ENCODE measurements at places on chromosomes 12 and 14. TPM values are rescaled to one million over a fixed set of nuclear protein-coding genes. Genes with fewer than 3 reads are reported as not detected.

- no peak for DNase-seq
- H3K4me1 ChIP-seq, result no peaks in the 10 kb centered on the region
- no peaks in the 10 kb centered on the region for H3K36me3 ChIP-seq
- no peak overlapping the region for H3K27ac ChIP-seq
- H3K27me3 ChIP-seq, result no peaks in the 10 kb centered on the region
Measured at GRCh38 chr12:126248871-126249403, 1183.7 kb downstream of the AACS start.

DNA sequence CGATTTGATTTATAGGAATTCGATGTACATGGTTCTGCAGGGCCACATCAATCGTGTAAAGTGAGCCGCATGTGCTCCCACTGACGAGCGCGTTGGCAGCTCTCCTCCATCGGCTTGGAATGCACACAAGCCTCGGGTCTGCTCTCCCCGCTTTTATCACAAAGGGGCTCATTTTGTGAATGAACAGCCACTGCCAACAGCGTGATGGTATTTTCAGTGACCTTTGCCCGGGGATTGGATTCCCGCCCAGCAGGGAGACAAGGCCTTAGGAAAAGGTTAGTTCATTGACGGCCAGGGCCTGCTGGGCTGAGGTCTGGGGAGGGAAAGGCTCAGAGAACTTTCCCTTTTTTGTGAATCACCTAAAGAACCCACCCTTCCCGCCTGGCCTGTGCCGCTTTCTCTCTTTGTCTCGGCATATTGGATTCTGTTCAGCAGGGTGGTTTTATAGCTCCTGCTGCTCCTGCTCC is 232.1 kb downstream of the MSRB3 start:
- DNase-seq, result no peak
- H3K36me3 ChIP-seq, result no peaks in the 10 kb centered on the region
- H3K27ac ChIP-seq, result no peak overlapping the region
- H3K4me1 ChIP-seq, result no peaks in the 10 kb centered on the region

GRCh38 chr12:4794491-4794890 is 74.3 kb downstream of the GALNT8 start:
- H3K4me3 ChIP-seq, result no peak overlapping the region
- no peaks in the 10 kb centered on the region for H3K4me1 ChIP-seq
- no peak for DNase-seq
- no peaks in the 10 kb centered on the region for H3K36me3 ChIP-seq
- no peaks in the 10 kb centered on the region for H3K27me3 ChIP-seq

Gene FSCB
- total RNA-seq, result not detected

DNA sequence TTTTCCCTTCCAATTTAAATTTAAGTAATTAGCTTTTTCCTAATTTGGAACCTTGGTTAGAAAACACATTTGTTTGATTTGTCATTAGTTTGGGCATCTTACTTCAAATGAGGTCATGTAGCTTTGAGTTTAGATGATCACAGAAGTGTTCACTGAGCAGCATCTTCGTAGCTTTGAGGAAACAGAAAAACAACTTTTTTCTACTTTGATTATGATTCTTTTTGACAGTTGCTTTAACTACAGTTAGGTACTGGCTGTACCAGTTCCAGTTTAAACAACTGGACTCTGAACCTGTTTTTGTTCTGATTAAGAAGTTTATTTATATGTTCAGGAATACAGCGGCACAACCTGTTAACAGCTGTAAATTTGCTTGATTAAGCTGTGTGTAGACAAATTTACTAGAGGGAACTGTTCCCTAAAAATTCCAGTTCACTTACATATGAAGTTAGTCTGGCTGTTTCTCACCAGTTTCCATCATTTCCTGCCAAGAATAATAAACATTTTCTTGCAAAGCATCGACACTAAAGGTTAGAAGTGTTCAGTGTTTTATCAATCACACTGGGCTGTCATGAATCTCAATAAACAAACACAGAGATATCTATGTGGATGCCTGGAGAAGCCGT is 191.9 kb downstream of the RAD51B start:
- H3K4me1 ChIP-seq, result no peaks in the 10 kb centered on the region
- H3K27me3 ChIP-seq, result no peaks in the 10 kb centered on the region
- H3K36me3 ChIP-seq, result no peaks in the 10 kb centered on the region
- H3K4me3 ChIP-seq, result no peak overlapping the region
- no peak for DNase-seq

Gene KCNC2
- not detected for total RNA-seq

DNA sequence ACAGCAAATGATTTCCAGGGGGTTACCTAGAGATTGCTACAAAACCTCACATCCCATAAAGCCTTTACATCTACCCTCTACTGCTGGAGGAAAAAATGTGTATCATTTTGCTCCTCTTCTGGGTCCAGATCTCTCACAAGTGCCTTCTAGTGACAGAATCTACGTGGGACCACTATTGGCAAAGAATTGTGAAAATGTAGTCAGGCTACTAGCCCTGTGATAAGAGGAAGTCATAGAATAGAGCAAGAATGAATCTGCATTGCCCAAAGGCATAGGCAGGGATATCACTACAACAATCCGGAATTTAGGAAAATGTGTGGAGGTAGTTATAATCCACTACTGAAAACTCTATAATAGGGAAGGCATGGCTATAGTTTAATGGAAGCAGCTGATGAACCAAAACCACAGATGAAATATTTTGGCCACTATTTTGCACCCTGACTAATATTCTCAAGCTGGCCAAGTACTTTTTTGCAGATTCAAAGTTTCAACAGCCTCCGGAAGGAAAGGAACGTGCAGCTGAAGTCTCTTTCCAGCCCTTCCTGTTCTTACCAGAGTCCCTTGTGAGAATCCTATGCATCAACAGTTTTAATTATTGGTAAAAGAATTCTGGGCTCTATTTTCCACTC is 176.8 kb downstream of the PHLDA1 start:
- H3K27me3 ChIP-seq, result no peaks in the 10 kb centered on the region
- H3K36me3 ChIP-seq, result no peaks in the 10 kb centered on the region
- H3K27ac ChIP-seq, result no peak overlapping the region
- no peaks in the 10 kb centered on the region for H3K4me1 ChIP-seq
- DNase-seq, result no peak

GRCh38 chr12:106646472-106646871 is 63.7 kb downstream of the RFX4 start:
- no peaks in the 10 kb centered on the region for H3K4me1 ChIP-seq
- peaks cover 8% of the 10 kb centered on the region for H3K27me3 ChIP-seq
- H3K36me3 ChIP-seq, result no peaks in the 10 kb centered on the region
- no peak for DNase-seq

DNA sequence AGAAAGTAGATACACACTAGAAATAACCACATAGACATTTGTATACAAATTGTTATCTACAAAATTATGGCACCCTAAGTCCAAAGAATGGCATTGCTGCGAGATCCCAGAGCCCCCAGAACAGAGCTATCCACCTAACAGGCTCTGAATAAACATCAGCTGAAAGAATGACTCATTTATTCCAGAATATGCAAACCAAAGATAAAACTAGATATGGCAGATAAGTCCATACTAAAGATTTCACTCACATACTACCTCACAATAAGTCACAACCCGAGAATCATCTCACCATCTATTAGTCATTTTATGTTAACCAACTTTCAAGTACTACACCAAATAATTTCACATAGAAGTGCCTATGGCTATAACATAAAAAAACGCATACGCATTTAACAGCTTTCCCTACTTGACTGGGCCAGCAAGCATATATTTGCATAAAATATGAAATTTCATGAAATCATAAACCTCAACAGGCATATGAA is 5.6 kb downstream of the CNIH1 start:
- peaks cover 7% of the 10 kb centered on the region for H3K36me3 ChIP-seq
- DNase-seq, result peak; percentile 6
- peaks cover 9% of the 10 kb centered on the region for H3K4me1 ChIP-seq
- no peak overlapping the region for H3K4me3 ChIP-seq
- H3K27ac ChIP-seq, result no peak overlapping the region

DNA sequence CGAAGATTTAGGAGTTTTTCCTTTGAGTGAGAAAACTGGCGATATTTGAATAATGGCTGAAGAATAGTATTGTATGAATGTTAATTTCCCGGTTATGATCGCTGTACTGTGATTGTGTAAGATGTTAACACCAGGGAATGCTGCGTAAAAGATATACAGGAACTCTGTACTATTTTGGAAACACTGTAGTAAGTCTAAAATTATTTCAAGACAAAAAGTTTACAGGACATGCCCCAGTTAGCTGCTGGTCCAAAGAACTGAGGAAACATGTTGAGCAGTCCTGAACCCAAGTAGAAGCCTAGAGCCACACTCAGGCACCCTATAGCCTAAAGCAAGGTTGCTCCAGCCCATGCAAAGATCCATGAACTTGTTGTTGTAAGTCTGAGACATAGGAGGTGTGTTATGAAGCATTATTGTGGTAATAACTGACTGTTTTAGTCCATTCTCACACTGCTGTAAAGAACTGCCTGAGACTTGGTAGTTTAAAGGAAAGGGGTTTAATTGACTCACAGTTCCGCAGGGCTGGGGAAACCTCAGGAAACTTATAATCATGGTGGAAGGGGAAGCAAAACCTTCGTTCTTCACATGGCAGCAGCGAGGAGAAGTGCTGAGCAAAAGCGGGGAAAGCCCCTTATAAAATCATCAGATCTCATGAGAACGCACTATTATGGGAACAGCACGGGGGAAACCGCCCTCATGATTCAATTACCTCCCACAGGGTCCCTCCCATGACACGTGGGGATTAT is 99.8 kb upstream of the RESF1 start:
- no peak for DNase-seq
- H3K4me1 ChIP-seq, result no peaks in the 10 kb centered on the region
- no peak overlapping the region for H3K27ac ChIP-seq
- no peaks in the 10 kb centered on the region for H3K27me3 ChIP-seq
- no peaks in the 10 kb centered on the region for H3K36me3 ChIP-seq

- H3K27me3 ChIP-seq, result no peaks in the 10 kb centered on the region
- no peaks in the 10 kb centered on the region for H3K4me1 ChIP-seq
- no peak overlapping the region for H3K4me3 ChIP-seq
- no peaks in the 10 kb centered on the region for H3K36me3 ChIP-seq
- DNase-seq, result no peak
- H3K27ac ChIP-seq, result no peak overlapping the region
Measured at GRCh38 chr12:58009405-58010195, 68.2 kb downstream of the ATP23 start.

DNA sequence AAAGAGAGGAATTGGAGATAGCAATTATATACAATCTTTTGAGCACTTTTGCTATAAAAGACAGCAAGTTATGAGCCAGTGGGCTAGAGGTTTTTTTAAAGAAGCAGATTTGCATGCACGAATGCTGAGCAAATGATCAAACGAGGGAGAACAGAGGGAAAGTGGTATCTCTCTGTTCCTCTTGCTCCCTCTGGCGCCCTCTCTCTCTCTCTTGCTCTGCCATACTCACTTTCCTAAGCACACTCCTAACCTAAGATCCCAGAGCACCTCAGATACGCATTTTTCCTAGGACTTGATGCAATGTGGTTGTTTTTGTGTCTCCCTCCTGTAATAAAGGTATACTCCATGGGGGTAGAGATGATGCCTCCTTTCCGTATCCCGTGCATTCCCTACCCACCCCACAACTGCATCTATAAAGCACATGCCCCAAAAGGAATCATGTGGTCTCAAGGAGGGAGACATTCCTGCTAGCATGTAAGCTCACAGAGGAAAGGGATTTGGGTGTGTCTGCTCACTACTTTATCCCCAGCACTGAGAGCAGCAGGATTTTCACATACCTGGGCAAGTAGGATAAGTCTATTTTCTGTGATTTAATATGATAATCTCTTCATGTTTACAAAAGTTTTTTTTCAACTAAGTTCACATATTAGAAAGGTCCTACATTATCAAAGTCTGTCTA is 270.2 kb downstream of the SSPN start:
- H3K4me3 ChIP-seq, result no peak overlapping the region
- H3K4me1 ChIP-seq, result peaks cover 16% of the 10 kb centered on the region
- no peak for DNase-seq
- H3K27me3 ChIP-seq, result no peaks in the 10 kb centered on the region
- no peak overlapping the region for H3K27ac ChIP-seq

- H3K27me3 ChIP-seq, result no peaks in the 10 kb centered on the region
- H3K4me3 ChIP-seq, result no peak overlapping the region
- H3K4me1 ChIP-seq, result no peaks in the 10 kb centered on the region
- no peaks in the 10 kb centered on the region for H3K36me3 ChIP-seq
- no peak overlapping the region for H3K27ac ChIP-seq
- no peak for DNase-seq
Measured at GRCh38 chr12:10012630-10013330, 2.4 kb downstream of the CLEC12B start.

GRCh38 chr12:46944771-46945170 is 119.0 kb upstream of the SLC38A4 start:
- H3K27ac ChIP-seq, result no peak overlapping the region
- H3K36me3 ChIP-seq, result no peaks in the 10 kb centered on the region
- H3K4me3 ChIP-seq, result no peak overlapping the region
- H3K4me1 ChIP-seq, result no peaks in the 10 kb centered on the region

DNA sequence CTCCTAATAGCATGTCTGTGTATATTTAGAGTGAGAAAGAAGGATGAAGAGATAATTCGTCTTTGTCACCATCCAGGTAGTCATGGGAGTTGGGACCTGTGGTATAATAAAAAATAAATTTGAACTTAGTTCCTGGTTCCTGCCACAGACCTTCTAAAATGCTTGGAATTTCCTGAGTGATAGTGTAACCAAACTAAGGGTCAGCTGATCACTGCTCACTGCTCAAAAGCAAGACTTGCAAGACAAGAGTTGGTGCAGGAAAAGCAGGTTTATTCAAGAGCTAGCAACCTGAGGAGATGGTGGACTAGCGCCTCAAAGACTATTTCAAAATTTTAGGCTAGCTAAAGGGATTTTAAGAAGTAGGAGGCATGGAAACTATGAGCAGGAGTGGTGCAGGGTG is 19.1 kb downstream of the ANG start:
- DNase-seq, result no peak
- no peak overlapping the region for H3K4me3 ChIP-seq
- H3K4me1 ChIP-seq, result no peaks in the 10 kb centered on the region
- no peaks in the 10 kb centered on the region for H3K36me3 ChIP-seq
- H3K27ac ChIP-seq, result no peak overlapping the region

DNA sequence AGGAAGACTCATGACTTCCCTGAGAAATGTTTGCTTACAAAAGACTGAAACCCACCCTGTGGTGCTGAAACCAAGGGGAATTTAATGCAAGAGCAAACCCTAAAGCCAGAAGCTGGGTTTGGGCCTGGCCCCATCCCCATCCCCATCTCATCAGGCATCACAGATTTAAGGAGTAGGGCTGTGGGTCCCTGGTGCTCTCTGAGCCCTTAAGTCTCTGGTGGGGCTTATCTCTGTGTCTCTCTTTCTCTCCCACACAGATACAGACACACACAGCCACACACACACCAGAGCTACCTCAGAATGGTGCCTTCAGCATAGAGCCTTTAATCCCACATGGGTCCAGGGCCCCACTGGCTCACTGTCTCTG is 237.1 kb downstream of the SLC41A2 start:
- H3K27ac ChIP-seq, result no peak overlapping the region
- no peaks in the 10 kb centered on the region for H3K27me3 ChIP-seq
- H3K4me3 ChIP-seq, result peak overlapping the region; percentile 40
- no peak for DNase-seq
- no peaks in the 10 kb centered on the region for H3K36me3 ChIP-seq
- peaks cover 19% of the 10 kb centered on the region for H3K4me1 ChIP-seq

Measured in adrenal gland (tissue), 19 donors.